Frontal cortex (tissue), 4 donors: ENCODE measurements at places on chromosomes 5 and 9.

- no peak for DNase-seq
Measured at GRCh38 chr9:134418354-134418753, 92.1 kb downstream of the RXRA start.

DNA sequence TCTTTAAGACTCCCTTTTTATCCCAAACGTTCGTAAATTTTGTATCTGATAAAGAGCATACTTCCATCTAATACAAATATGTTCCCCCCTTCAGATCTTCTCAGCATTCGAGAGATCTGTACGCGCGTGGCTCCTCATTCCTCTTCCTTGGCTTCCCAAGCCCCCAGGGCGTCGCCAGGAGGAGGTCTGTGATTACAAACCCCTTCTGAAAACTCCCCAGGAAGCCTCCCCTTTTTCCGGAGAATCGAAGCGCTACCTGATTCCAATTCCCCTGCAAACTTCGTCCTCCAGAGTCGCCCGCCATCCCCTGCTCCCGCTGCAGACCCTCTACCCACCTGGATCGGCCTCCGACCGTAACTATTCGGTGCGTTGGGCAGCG lies 19.9 kb downstream of the CDKN2A start:
- DNase-seq, result no peak

GRCh38 chr5:133730866-133731265 lies 118.5 kb upstream of the FSTL4 start:
- no peak for DNase-seq

DNA sequence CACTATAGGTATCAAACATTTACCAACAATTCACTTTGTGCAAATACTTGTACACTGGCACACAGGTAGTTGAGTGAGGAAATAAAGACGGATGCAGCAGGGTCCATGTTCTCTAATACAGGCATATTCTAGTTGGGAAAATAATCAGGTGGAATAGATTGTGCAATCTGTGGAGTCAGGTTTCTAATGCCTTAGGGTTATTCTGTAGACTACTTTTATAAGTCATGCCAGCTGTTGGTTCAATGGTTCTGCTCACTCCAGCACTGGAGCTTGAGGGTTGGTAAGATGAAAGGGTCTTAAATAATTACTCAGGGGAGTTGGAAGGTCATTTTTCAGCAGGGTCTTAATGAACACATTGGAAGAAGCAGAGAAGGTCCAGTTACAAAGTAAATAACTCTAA lies 690.3 kb upstream of the DMAC1 start:
- no peak for DNase-seq

DNA sequence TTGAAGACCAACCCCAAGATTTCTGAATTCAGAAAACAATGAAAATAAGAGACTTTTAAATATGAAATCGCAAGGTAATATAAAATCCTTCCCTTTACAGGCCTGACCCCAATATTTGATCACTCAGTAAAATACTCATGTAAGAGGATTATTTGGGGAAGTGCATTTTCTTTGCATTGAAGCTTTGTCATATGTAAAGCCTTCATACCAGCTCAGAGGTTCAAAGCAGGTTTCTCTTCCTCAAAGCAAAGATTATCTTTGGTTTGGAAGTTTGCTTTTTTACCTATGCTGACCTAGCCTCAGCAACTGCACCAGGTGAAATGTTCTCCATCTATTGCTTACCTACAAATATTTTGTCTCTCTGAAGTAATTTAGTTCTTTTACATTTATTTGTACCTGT lies 106.5 kb upstream of the PARP8 start:
- DNase-seq, result no peak

DNA sequence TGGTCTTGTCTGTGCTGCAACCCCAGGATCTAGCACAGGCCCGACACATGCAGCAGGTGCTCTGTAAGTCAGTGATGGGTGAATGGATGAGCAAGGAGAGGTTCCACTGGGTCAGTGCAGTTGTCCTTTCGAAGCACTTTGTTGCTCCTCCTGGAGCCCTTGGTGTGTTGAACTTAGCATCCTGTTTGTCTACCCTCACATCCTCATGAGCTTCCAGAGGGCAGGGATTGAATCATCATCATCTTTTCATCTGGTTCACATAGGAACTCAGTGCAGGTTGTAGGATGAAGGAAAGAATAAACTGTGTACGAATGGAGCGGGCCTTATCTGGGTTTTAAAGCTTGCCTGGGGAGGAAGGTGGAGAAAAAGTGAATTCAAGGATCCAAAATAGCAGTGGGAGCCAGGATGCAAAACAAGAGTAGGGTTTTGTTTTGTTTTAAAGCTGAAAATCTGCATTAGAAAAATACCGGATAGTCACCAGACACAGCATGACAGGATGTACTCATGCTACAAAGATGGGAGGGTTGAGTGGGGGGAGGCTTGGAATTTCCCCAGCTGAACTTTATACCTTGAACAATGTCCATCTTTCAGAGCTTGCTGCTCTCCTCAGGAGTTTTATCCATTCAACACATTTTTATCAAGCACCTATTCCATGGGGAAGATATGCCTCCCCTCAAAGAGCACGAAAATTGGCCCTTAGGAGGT lies 55.8 kb downstream of the PTTG1 start:
- DNase-seq, result no peak

- no peak for DNase-seq
Measured at GRCh38 chr5:136108766-136109165, 23.9 kb upstream of the SMAD5 start.
